Hematopoietic multipotent progenitor cell treated with erythropoietin and hydrocortisone succinate and interleukin-3 and kit ligand, for 4 days (in vitro differentiated cells): ENCODE measurements at places on chromosomes 2 and 18.

- peak; percentile 58 for DNase-seq
Observed at GRCh38 chr2:56009758-56010458, 86.3 kb upstream of the EFEMP1 start.

- DNase-seq = no peak
Observed at GRCh38 chr18:11108947-11109346, 40.4 kb downstream of the PIEZO2 start.

- no peak for DNase-seq
Observed at GRCh38 chr2:233029321-233029720, 3.2 kb upstream of the NEU2 start.

- peak; percentile 22 for DNase-seq
Observed at GRCh38 chr2:109129356-109129920, 433 bp downstream of the SH3RF3 start.

DNA sequence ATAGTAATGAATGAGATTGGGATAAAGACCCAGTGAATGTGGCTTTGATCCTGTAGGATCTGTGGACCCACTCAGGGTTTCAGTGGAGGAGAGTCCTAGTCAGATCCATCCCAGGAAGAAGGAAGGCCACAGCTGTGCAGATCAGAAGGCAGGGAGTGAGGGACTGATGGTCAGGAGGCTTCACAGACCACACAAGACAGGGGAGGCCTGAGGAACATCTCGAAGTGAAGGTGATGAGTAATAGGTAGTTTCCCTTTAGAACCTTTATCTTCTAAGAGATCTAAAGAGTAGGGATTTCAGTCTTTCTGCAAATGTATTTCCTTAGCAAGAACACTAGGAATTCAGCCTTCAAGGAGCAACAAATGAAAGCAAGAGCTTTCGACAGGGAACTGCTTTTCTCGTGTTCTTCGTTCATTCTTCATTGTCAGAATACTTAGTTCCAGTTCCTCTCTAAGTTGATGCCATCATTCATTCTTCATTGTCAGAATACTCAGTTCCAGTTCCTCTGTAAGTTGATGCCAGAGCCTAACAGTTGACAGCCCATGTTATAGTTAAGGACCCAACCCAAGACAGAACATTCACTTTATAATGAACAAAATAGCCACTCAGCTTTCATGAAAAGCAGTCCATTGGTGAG is 150.2 kb upstream of the EPAS1 start:
- DNase-seq = no peak

DNA sequence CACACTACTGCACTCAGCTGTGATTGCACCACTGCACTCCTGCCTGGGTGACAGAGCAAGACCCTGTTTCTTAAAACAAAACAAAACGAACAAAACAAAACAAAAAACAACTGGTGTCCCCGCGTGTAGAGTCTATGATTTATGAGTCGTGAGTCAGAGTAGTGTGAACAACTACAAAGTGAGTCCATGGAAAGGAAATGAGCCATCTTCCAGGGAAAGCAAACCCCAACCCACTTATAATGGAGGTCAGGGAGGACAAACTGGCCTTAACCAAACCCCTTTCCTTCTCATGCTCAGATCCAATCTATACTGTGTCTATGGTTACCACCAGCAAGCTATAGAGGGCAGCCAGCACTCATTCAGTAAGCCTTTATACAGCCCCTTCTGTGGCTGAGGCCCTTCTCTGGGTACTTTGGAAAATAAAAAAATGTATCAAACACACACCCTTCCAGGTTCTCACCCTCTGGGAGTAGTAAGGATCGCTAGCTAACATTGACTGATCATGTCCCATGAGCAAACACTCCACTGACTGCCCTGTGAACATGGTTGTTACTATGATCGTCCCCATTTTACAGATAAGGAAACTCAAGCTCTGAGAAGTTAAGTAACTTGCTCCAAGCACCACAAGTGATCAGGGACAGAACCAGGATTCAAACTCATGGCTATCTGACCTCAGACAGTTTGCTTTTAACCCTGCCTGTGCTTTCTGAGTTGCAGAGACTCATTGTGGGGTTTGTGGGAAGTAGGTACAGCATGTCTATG is 24.7 kb upstream of the COLEC12 start:
- DNase-seq = no peak

DNA sequence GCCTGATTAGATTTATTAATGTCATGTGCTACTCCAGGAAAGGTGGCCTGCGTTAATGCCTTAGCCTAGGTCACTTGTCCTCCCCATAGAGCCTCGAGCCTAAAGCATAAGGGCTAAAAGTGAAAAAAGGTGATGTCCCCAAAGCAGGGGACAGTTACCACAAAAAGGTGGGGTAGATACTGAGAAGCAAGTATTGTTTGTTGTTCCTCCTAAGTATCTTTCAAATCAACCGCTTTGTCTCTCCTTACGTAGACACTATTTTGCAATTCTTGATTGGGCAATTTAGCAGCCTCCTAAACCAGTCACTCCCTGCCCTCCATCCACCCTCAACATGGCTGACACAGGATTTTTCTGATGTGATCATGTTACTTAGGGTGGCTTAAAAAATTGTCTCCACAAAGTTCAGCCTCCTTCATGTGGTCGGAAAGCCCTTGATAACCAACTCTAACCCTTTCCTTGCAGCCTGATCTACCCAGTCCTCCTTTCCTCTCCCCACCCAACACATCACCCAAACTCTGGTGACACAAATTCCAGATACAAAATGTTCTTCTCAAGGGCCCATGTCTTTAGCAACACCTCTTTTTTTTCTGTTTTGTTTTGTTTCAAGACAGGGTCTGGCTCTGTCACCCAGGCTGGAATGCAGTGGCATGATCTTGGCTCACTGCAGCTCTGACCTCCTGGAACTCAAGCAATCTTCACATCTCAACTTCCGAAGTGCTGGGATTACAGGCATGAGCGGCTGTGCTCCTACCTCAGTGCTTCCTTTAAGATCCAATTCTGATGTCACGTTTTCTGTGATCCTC is 6.9 kb downstream of the INHA start:
- peak; percentile 77 for DNase-seq

DNA sequence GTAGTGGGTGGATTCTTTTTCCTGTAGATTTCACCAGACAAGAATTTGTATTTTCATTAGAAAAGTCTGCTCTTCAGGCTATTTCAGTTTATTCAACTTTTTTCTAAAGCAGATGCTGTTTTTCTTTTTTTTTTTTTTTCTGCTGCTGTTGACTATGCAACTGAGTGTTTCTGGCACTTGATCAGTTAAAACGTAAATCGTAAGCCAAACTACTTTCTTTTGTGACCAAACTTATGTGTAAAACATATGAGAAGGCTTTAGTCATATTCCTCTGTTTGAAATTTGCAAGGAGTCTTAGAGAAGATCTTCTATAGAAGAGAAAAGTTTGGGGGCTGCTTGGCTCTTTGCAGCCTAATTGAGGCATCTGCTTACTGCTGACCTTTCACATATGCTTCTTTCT is 170.1 kb downstream of the PARD3B start:
- DNase-seq = no peak

- DNase-seq = no peak
Observed at GRCh38 chr2:2826621-2827020, 495.5 kb upstream of the MYT1L start.

DNA sequence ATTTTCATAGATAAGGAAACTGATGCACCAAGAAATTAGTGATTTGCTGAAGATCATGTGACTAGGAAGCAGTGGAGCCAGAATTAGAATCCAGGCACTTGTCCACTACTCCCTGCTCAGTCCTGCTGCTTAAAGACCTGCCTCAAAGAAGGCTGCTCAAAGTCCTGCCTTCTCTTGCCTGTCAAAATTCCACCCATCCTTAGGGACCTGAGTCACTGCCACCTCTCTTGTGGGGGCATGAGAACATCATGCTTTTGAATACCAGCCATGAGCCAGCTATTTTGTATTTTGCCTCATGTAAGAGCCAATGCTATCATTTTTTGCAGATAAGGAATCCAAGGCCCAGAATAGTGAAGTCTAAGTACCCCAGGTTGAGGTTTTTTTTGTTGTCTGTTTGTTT is 47.1 kb downstream of the DDX1 start:
- DNase-seq = no peak

DNA sequence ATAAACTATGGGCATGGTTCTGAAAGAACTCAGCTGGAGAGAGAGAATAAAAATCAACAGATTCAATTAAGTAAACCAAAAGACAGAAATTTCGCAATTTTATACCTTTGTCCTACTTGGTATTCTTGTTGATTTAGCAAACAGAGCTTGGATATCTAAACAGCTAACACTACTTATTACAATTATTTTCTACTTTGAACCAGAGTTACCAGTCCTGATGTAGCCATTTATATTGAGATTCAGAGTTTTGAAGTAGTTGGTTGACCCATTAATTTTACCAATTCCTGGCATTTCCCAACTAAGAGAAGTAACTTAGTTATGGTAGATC is 48.9 kb downstream of the ASXL2 start:
- DNase-seq = no peak

DNA sequence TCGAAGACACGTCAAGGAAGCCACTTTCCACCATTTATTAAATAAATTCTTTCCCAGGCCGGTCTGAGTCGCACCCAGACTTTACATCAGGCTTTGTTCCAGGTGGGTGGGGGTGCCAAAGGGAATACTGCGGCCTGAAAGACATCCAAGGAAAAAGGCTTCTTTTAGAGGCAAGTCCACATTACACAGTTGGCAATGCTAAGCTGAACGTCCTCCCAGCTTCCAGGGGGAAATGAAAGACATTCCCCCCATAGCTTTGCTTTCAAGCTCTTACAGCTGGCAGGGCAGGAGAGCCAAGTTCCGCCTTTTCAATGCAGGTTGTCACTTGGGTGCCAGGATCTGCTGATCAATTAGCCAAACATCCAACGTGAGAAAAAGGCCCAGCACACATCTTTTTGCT is 36.5 kb upstream of the PTPN4 start:
- DNase-seq = no peak

DNA sequence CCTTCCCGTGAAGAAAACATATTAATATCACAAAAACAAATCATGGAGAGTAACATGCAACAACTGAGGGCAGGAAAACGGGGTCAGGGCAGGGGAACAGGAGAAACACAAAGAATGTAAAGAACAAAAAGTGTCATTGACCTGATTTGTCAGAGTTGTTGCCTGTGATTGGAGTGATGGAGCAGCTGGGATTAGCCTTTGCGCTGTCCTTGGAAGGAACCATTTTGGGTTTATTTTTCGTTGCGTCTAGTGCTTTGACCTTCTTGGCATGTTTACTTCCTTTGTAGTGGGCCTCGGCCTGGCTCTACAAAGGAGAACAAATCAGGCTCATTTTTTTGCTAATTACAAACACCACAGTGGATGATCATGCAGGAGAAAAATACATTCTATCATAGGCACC is 218.5 kb upstream of the SESTD1 start:
- DNase-seq = no peak

DNA sequence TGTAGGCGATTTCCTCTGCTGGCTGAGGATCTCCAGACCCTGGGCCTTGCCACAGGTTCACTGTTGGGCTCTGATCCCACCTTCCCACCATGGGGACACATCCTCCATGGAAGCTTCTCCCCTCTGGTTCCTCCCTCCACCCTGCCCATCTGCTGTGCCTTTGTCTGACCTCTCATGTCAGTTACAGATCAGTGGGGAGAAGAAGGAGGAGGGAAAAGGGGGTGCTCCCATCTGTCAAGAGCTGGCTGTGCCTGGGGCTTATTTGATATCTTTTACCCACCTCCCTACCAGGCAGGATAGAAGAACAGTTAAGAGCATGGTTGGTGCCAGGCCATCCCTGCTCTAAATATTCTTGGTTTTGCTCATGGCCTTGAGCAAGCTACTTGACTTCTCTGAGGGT is 12.3 kb upstream of the DNAJB2 start:
- no peak for DNase-seq

DNA sequence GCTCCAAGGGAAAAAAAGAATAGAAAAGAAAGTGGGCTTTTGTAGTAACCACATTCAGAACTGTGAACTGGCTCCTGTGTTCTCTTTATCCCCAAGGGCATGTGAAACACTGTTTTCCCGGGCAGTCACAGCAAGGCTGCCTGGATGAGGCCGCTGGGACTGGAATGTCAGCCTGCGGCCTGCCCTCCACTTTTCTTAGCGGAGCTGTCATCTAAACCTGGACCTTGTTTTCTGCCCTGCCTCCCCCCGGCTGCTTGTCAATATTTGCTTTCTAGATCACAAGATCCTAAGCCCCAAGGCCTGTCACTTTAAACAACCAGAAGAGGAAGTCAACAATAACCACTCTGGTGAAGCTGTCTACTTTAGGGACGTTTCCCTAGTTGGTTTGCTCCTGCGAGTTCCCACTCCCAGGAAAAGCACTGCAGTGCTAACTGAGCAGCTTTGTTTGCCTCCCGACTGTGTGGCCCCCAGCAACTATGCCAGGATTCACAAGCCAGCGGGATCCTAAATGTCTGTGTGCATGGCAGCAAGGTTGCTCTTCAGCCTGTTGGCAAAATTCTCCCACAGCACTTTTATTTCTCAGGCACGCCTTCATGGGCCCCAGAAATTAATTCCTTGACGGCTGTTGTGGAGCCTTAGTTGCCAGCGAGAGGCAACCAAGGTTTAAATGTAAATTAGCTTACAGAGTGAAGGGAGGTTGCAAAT is 30.6 kb downstream of the SOWAHC start:
- DNase-seq = peak; percentile 20

DNA sequence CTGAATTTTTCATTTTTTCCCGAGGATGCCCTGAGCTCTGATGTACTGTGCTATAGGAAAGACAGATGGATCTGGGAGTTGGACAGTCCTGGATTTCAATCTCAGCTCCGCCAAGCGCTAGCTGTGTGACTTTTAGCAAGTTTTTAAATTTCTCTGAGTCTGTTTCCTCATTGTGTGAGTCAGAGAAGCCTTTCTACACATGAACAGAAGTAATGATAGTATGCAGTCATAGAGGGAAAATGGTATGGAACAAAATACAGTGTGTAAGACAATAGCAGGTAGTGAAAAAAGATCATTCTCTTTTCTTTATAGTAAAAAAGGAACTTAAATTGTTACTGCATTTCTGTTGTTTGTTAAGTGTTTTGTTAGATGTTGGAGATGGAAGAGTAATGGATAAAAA is 52.4 kb upstream of the PPM1B start:
- DNase-seq = no peak

DNA sequence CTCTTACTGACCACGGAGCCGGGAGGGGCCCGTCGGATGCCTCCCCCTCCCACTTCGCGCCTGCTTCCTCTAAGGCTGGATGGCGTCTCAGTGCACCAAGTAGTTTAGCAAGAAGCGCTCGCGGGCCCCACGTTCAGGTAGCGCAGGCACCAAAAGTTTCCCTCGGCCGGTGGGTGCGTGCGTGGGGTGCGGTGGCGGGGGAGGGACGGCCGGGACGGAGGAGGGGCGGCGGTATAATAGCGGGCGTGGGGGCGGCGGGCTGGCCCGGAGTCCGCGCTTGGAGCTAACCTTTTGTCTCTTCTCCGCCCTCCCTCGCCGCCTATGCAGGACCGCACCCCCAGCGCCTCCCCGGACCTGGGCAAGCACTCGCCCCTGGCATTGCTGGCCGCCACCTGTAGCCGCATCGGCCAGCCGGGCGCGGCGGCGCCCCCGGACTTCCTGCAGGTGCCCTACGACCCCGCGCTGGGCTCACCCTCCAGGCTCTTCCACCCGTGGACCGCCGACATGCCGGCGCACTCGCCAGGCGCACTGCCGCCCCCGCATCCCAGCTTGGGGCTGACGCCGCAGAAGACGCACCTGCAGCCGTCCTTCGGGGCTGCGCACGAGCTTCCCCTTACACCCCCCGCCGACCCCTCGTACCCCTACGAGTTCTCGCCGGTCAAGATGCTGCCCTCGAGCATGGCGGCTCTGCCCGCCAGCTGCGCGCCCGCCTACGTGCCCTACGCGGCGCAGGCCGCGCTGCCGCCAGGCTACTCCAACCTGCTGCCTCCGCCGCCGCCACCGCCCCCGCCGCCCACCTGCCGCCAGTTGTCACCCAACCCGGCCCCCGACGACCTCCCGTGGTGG is 1.0 kb downstream of the SP5 start:
- DNase-seq = no peak
